ENCODE measurements at places on chromosomes 1 and 21. TPM values are rescaled to one million over a fixed set of nuclear protein-coding genes. Genes with fewer than 3 reads are reported as not detected.

F13B gene
- polyA plus RNA-seq, result not detected

PLCH2 gene
- polyA plus RNA-seq, result 17.2 TPM

FAM72A gene
- 10.0 TPM for polyA plus RNA-seq

FMN2 gene
- polyA plus RNA-seq, result 37.7 TPM

UBL4B gene
- polyA plus RNA-seq, result not detected

DNA sequence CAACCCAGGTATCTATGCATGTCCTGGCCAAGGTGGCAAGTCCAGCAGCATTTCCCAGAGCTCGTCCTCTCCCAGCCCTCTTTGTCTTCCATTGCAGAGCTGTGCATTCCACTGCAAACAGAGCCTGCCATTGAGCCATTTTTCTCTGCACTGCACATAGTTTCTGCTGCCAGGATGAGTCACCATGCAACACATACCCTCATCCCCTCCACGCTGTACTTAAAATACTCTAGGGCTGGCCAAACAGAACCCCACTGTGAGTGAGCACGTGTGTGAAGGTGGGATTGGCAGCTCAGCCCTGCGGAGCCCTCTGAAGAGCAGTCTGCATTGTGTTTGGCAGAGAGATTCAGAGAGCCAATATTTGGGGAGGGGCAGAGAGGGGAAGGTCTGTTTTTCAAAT, 3.9 kb upstream of the ATP1B1 start:
- DNase-seq, result no peak

GRCh38 chr1:18662286-18662639, 31.6 kb downstream of the PAX7 start:
- DNase-seq, result no peak

GRCh38 chr1:206713070-206713469, 28.4 kb downstream of the MAPKAPK2 start:
- DNase-seq, result no peak

GRCh38 chr1:191151321-191151807, 673.7 kb upstream of the BRINP3 start:
- no peak for DNase-seq

DNA sequence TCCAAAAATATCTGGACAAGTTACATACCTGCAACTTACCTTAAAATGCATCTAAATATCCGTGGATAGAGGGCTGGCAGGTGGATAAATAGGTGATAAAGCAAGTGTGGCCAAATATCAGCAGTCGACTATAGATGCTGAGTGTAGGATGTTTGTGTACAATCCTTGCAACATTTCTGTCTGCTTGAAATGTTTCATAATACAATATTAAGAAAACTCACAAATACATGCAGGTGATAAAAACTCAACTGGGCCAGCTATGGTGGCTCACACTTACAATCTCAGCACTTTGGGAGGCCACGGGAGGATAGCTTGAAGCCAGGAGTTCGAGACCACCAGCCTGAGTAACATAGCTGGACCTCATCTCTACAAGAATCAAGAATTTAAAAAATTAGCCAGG, 41.0 kb downstream of the ACTA1 start:
- no peak for DNase-seq

GRCh38 chr1:24859063-24860010, 70.7 kb downstream of the RUNX3 start:
- DNase-seq, result no peak

- no peak for DNase-seq
These were observed 34.7 kb upstream of the C1orf115 start for GRCh38 chr1:220655509-220655908.

Data from spinal cord (tissue), 10 donors.